ENCODE measurements at places on chromosomes 6 and 20.

GRCh38 chr20:33969563-33969962, 24.1 kb upstream of the RALY start:
- no peak for DNase-seq

DNA sequence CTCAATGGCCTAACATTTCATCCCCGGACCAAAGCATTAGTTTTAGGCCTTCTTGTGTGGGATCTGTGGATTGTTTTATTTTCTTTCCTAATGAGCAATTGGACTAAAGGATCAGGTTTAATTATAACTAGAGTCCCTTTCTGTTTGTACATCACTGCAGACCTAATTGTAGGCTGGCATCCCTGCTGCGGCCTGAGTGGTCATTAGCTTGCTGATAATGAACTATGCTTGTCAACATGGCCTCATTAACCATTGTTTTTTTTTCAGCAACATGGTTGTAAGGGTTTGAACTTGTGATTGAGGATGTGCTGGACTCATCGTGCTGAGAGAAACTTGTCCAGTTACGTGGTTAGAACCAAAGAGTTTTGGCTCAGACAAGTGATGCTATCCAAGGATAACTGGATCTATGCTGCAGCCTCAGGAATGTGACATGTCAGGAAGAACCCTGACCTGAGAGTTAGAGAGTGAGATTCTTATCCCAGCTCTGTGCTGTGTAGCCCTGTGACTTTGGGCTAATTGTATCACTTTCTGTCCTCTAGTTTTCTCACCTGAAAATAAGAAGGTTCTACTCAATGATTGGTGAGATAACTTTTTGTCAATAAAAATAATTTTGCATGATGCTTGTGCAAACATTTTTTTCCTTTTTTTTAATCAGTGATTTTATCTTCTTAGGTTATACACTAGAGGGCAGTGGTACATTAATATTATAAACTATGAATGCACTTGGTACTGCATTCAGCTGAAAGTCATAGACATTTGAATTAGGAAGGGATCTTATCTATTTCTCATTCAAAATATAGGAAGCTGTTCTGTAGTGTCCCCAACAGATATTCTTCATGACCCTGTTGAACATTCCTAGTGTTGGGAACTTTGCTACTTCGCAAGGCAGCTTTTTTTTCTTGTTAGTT, 140.9 kb downstream of the RNF144B start:
- DNase-seq: no peak

GRCh38 chr6:26092443-26092842, 5.2 kb downstream of the HFE start:
- DNase-seq: no peak

DNA sequence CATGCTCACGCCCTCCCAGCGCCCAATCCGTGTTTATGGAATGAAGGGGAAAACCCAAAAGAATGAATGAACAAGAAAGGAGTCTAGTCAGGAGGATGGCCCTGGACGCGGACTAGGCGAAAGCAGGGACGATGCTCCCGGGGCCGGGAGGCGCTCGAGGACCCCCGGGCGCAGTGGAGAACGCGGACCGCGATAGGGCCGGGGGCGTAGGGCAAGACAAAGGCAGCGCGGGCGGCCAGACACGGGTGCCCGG, 758 bp downstream of the GCLC start:
- no peak for DNase-seq

DNA sequence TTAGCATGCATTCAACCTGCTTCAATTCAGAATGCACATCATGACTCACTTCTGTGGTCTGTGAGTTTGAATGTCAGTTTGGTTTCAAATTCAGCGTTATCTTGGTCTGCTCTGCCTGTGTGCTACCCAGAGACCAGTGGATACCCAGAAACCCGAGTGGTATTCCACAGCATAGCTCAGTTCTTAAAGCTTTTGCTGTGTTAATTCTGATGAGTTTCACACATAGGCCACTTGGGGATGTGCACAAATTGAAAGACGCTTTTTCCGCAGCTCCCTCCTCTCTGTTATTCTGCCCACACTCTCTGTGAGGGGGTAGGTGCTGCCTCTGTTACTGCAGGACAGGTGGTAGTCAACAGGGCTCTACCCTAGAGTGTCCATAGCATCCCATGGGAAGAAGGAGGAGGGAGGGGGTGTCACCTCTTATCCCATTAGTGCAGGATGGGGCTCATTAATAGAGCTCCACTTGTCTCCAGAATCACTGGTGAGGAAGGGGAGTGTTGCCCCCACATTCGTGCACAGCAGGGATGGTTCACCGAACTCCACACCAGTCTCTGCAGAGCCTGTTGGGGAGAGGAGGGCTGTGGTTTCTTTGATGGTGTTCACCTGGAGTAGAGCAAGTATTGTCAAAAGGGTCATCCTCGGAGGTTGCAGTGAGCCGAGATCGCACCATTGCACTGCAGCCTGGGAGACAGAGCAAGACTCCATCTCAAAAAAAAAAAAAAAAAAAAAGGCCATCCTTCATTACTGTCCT, 29.2 kb upstream of the SDCBP2 start:
- DNase-seq: no peak

DNA sequence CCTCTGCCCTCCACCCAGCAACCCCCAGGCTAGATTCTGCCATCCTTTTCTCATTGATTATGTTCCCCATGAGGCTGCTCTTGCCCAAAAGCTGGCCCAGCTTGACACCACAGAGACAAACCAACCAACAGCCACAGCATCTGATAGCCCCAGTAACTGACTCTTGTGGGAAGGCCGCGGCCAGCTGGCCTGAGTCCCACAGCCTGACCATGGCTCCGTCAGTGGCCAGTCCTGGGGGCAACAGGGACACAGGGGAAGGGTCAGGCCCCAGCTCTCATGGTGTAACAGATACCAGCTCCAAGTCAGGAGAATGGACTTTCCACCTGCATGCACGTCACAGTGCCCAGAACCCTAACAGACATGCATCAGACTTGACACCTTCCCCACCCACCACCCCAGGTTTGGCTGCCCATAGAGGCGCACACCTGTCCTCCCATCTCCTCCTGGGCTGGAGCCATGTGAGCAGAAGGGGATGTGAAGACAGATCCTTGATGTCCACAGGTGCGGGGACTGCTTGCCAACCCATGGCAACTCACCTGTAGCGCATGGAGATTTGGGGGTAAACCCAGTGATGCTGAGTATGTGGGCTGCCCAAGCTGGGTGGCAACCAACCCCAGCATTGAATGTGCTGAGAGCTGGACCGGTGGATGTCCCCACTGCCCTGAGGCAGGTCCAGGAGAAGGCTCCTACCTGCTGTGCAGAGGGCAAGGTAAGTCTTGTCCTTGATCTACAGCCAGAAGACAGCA, 18.8 kb downstream of the RIPOR3 start:
- no peak for DNase-seq

- DNase-seq: no peak
Measured at GRCh38 chr20:22339946-22340345, 244.4 kb downstream of the FOXA2 start.

DNA sequence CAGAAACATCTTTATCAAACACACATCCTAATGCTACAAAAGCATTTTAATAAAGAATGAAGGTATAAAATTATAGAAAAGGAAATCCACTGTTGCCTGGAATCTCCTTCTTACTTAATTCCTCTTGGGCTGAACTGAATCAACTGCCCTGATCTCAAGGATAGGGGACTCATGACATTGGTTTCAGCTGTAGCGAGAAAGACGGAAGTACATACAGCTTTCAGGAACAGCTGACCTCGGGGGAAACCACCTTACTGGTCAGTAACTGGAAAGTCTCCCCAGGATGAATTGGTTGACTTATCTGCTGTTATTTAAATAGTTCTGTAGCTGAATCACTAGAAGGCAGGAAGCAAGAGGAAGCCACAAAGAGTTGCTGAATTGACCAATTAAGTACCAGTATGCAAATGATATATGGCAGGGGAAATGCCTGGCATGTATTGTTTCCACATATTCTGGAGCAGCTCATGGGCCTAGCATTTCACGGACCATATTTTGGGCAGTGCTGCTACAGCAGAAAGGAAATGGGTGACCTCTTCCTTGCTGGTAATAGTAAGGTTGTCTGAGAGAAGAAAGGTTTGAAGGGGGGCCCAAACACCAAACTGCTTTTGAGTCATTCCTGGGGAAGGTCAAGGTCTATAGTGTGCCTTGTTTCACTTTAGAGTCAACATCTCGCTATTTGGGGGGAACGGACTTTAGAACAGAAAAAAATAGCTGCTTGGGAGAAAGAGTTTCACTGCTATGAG, 43.7 kb upstream of the MAP7 start:
- DNase-seq: no peak

DNA sequence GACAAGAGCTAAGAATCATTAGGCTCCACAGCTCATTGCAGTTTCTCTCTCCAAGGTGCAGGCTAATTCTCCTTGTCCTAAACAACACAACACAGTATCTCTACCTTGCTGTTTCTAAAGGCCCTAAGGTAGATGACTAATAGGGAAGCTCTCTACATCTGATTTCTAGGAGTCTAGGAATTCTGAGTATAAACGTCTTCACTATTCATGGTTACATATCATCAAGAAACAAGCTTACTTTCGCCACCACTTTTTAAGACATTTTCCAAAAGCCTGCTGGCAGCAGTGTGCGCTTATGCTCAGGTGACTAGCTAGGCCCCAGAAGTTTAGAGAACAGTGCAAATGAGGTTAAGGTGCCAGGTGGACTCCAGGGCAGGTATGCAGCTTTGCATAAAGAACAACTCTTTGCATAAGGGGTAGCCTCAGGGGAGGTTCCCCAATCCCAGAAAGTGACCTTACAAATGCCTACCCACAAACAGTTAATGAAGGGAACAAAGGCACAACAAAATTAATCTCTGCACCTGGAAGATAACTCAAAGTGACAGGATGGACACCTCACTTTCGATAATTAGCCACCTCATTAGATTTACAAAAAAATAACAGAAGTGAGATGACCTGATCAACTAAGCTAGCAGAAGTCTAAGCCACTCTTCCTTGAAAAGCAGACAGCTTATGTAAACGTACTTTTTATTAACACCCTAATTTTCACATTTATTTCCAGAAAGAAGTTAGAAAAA, 20.1 kb downstream of the B4GALT5 start:
- no peak for DNase-seq

DNA sequence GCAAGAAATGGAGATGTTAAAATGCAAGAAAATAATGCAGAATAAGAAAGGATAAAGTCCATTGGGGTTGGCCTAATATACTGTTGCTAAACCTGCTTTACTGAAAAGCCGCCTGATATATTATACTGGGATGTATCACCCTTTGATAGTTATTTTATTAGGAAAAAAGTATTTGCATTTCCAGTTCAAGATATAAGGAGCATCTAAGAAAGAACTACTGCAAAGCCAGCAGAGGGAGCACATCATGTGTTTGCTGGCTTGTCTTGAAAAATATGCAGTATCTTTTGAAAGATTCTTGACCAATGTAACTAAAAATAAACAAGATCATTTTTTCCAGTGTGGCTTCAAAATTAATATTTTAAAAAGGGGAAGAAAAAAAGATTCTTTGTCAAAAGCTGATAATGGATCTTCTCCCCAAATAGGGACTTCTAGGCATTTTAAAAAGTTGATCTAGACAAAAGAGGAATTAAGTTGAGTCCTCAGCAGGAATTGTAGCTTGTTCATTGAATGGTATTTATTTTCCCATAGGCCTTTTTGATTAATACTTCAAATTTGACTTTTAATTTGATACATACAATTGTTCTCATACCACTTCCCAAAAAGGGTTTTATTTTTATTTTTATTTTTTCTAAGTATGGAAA, 214.9 kb downstream of the ZFAND3 start:
- DNase-seq: no peak

DNA sequence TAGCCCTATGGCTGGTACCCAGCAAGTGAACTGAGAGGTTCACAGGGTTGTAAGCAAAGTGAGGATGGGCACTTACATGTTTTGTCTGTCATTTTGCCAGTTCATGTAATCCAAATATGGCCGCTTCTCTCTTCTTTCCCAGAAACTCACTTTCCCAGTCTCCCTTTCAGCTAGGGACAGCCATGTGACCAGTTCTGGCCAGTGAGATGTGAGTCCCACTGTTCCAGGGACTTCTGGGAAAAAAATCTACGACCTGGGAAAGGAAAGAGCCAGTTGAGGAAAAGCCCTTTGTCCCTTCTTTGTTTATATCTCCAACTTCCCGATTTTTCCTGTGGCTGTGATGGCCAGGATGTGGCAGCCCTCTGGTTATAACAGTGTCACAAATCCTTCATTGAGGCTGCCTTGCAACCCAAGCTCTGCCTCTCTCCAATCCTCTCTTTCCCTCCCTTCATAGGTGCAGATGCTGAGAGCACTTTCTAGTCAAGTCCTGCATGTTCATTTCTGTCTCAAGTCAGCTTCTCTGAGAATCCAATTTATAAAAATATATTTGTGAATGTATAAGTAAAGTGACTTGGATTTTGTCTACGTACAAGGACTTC, 148.6 kb upstream of the ZFP64 start:
- DNase-seq: no peak

DNA sequence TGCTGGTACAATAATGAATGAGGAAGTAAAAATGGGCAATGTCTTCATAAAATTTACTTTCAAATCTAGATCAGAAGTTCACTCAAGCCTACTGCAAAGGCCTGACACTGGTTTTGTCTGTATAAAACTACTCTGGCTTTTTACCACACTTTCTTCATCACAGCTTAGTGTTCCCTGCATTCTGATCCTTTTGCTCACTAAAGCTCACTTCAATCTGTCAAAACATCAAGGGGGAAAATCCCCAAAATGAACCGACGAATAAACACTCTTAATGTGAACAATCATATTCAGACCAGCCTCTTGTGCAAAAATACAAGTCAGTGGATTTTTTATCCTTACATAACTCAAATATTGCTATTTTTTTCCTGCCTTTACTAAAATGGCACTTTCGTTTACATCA, 98.5 kb downstream of the PRDM1 start:
- DNase-seq: no peak

DNA sequence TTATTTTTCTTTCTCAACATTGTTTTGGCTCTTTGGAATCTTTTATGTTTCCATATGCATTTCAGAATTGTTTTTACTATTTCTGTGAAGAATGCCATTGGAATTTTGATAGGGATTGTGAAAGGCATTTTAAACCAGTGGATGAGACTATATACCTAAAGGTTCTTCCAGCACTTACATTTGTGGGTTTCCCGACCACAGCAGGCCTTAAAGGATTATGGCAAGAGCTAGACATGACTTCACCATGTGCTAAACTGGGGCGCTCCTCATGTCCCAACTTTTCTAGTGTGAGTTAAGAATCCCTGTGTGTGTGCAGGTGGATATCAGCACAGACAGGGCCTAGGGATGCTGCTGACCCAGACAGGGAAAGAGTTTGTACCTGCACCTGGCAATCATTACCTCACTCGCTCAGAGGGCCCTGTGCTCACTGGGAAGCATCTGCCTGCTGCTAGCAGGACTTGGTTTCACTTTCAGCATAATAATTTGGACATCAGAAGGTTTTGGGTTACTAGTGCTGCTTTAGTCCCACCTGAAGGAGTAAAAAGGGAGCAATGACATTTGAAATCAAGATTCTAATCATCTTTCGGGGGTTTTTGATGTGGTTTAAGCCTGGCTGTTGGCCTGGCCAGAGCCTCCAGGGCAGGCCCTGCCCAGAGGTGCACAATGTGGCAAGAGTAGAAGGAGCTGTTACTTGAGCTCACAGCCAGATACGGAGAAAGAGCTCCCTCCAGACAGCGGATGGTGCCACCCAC, 137.1 kb downstream of the CDC5L start:
- no peak for DNase-seq

GRCh38 chr6:41424370-41425058, 89.1 kb downstream of the NCR2 start:
- no peak for DNase-seq
